ENCODE measurements at places on chromosomes 6 and 20. TPM values are rescaled to one million over a fixed set of nuclear protein-coding genes. Genes with fewer than 3 reads are reported as not detected.

- DNase-seq: no peak
These were observed 99.3 kb downstream of the B3GAT2 start for GRCh38 chr6:70857387-70858077.

TNF gene
- total RNA-seq: not detected

DNA sequence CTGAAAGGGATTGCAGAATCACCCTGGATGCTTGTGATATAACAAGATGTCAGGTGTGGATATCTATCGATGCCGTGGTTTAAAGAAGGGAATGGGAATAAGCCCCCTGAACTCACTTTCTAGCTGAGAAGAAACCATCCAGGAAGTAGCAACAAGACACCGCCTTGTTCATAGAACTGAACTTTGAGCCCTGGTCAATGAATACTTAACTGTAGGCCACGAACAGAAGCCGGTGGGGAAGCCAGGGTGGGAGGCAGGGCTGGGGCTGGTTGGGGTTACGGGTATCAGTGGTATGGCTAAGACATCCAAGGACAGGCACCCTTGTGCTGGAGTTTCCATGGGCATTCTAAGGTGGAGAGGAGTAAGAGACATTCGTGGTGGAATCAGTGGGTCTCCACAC, 61.0 kb downstream of the UST start:
- DNase-seq: no peak

- DNase-seq: no peak
These were observed 120.0 kb downstream of the CEBPB start for GRCh38 chr20:50310673-50311051.

DNA sequence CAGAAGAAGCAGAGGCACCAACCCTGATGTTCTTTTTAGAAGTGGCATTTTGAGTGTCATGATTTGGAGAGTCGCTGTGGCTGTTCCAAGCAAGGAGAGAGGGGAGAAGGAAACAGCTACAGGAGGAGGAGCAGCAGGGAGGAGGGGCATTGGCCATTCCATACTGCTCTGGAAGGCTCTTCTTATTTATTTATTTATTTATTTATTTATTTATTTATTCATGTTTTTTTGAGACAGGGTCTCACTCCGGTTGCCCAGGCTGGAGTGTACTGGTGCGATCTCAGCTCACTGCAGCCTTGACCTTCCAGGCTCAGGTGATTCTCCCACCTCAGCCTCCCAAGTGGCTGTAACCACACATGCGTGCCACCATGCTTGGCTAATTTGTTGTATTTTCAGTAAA, 178.3 kb upstream of the PROKR2 start:
- DNase-seq: no peak

HLA-DPB1 gene
- not detected for total RNA-seq

- no peak for DNase-seq
These were observed 51.1 kb downstream of the KCTD20 start for GRCh38 chr6:36493859-36494258.

GRCh38 chr6:142118925-142119324, 13.8 kb upstream of the GJE1 start:
- no peak for DNase-seq

- peak; percentile 34 for DNase-seq
These were observed 19.9 kb downstream of the CAP2 start for GRCh38 chr6:17413313-17413750.

DNA sequence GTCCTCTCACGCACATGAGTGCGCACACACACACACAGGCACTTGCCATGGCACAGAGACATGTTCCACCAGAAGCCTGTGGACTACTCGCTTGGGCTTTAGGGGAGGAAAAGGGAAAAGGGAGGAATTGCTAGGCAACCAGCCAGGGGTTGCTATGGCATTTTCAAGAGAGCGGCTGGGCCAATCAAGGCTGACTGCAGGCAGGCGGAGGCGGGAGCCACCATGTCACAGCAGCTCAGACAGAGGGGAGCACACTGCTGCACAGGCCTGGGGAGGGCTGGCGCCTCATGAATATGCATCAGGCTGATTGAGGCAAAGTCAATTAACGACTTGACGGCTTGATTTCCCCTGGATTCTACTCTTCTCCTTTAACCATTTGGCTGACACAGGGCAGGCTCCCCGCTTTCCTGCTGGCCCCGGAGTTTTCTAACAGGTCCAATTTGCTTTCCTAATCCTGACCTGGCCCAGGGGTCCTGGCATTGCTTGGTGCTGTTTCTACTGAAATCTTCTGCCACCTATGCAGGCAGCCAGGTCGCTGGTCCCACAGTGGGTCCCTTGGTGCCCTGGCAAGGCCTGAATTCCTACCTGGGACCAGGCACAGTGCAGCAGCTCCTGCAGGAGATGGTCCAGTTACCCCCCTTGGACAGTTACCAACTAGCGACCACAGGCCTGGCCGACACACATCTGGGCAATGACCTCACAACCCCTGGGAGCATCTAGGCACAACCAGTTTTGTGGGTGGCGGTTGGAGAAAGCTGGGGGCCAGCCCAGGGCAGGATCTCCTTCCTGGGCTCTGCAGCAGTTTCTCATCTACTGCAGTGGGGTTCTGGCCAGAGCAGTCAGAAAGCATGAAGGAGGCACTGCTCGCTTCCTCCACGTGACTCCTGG, 52.1 kb downstream of the YTHDF1 start:
- no peak for DNase-seq

DNA sequence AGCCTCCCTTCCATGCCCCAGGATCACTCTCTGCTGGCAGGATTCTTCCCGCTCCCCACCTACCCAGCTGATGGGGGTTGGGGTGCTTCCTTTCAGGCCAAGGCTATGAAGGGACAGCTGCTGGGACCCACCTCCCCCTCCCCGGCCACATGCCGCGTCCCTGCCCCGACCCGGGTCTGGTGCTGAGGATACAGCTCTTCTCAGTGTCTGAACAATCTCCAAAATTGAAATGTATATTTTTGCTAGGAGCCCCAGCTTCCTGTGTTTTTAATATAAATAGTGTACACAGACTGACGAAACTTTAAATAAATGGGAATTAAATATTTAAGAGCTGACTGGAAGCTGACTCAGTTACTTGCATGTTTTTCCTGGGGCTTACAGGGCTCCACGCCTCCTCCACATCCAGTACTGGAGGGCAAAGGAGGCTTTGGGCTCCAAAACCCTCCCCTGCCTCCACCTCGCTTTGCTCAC, 24.3 kb upstream of the FANCE start:
- peak; percentile 64 for DNase-seq

BTN3A1 gene
- 19.6 TPM for total RNA-seq

DNA sequence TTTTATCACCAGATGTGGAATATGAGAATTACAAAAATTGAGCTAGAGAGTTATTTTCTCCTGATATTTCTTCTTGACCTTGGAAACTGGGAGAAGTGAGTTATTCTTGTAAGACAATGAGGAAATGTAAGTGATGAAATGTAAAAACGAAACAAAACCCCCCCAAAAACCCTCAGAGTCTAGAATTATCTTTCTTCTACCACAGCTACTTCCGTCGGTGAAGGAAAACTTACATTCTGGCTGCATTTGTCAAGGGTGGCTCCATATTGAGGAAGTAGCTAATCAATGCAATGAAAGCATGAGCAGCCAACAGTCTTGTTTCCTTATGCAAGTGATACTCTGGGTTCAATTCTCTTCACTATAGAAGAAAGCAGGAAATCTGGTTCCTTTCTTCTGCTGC, 661.7 kb upstream of the CITED2 start:
- DNase-seq: no peak

DNA sequence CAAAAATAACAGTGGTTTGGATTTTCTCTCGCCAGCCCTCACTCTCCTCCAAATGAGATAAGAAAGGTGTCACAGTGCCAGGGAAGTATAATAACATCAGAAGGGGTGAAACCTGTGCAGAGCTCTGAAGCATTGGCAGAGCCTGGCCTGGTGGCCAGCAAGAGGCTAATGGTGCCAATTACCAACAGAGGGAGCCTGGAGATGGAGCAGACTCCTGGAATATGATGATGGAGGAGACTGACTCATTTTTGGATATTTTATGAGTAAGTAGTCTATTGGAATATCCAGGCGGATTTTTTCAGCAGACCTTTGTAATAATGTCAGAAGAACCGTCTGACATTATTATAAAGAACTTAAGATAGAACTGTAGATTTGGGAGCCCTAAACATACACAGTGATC, 442.6 kb upstream of the MARCKS start:
- peak; percentile 78 for DNase-seq

DNA sequence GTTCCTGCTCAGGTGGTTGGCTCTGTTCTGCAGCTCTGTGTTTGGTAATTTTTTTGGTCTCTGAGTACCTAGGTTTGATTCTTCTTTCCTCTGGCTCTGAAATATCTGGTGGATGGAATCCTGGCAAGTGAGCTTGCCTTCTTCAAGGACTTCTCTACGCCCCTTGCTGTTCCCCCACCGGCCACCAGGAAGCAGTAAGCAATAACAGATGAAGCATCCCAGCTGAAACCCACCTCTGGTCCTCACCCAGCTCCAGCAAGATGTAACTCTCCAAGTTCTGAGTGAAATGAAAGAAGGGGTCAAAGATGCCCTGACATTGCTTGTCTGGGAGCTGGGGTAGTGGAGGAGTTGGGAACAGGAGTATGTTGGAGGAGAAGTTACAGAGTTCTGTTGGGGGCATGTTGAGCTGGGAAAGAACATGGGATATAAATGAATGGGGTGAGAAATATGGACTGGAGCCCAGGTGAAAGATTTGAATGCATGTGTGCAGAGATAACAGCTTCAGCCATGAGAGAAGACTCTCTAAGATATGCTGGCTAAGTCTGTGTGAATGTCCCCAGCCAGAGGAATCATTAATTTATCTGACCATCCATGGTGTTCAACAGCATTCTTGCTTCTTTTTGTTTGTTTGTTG, 51.3 kb upstream of the GLP1R start:
- DNase-seq: no peak

TCP11 gene
- total RNA-seq: not detected

GRCh38 chr6:40249935-40250334, 315.7 kb upstream of the MOCS1 start:
- DNase-seq: no peak

GPX5 gene
- total RNA-seq: not detected

SLA2 gene
- total RNA-seq: not detected

GRCh38 chr20:25054096-25054820, 3.7 kb downstream of the ACSS1 start:
- DNase-seq: no peak

MTFR2 gene
- total RNA-seq: 10.3 TPM

ISM1 gene
- not detected for total RNA-seq

DNA sequence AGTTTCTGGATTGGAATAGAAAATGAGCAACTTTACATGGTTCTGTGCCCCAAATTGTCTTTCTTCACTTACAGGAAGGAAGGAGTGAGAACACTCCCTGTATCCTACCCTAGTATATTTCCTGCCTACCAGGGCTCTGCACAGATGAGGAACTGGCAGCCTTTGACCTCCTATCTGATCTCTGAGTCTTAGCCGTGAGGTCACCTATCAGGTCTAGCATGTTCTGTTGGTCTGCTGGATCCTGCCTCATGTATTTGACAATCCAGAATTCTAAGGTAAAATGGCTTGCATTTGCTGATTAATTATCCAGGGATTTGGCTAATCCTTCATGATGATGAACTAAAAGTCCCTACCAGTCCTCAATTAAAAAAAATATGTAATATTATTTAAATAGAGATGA, 35.0 kb upstream of the TRAM2 start:
- DNase-seq: no peak

NCOA7 gene
- total RNA-seq: 9.9 TPM

VIP gene
- 0.93 TPM for total RNA-seq

GRCh38 chr6:107235511-107235910, 120.2 kb upstream of the BEND3 start:
- DNase-seq: no peak

DNA sequence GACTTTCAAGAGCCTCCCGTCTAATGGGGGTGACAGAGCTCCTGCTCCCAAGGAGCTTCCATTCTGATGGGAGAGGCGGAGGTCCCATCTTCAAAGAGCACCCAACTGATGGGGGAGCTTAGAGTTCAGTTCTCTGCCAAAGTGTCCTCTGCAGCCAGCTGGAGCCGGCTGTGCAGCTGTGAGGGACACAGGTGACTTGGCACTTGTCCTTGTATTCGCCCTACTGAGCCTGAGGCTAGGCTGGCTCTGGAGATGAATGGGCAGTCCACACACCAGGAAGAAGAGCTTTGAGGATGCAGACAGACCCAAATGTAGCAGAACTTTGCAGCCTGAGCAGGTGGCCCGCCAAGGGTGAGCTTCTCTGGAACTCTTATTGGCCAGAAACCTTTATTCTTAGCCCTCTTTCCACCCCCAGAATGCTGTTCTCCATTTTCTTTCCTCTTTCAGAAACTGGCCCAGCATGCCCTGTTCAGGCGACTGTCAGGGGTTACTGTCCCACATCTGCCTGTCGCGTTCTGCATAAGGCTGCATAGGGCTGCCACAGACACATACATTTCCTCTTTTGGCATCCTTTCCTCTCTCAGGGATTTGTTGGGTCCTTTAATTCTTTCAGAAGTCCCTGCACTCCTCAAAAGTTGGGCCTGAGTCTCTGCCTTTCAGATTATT, 108.7 kb upstream of the LRFN2 start:
- no peak for DNase-seq

GRCh38 chr6:31265926-31266325, 6.0 kb downstream of the HLA-C start:
- DNase-seq: no peak

- no peak for DNase-seq
These were observed 17.3 kb upstream of the MCUR1 start for GRCh38 chr6:13831615-13832014.

- DNase-seq: no peak
These were observed 88.4 kb upstream of the KCNG1 start for GRCh38 chr20:51111290-51111689.

- DNase-seq: peak; percentile 65
These were observed 23.2 kb upstream of the GCM1 start for GRCh38 chr6:53171605-53172467.

- DNase-seq: peak; percentile 81
These were observed 49.4 kb upstream of the PTPN1 start for GRCh38 chr20:50460608-50461267.

DNA sequence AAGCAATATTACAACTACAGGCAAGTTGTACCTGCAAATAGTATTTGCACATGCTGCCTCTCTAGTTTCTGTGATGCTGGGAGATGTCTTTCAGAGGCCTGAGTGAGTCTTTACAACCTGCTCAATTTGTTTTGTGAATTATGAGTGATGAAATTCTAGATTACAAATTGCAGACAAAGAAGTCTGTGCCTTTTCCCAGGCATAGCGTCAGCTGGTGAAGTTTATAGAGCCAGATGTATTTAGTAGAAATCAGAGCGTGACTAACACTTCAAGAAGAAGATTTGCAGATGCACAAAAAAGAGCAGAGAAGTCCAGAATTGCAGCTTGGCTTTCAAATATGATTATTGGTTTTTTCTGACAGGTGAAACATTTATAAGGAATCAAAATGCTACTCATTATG, 289.9 kb downstream of the PLCB1 start:
- no peak for DNase-seq

AVP gene
- total RNA-seq: not detected
